ENCODE measurements at places on chromosomes 7 and 10.

GRCh38 chr7:2771274-2771731 is 72.8 kb downstream of the GNA12 start:
- no peak for DNase-seq
- no peak overlapping the region for H3K27ac ChIP-seq
- 0 out of 2 replicates have a peak, but pooled peaks cover 3% of the 10 kb centered on the region for H3K36me3 ChIP-seq
- H3K4me1 ChIP-seq, result no peaks in the 10 kb centered on the region

DNA sequence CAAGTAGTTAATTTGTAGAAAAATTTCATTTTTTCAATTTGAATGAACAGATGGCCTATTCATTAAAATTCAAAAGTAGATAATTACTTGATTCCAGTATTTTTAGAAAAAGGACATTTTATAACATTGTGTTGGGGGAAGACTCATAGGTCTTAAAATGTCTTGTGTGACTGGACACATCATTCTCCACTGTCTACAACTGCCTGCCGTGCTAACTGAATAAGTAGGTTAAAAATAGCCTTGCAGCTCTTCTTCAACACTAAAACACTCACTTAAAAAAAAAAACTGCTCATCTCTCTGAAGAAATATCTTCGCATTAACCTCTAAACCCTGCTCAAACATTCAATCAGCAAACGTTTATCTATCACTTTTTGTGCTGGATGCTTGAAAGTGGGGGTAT is 253.8 kb downstream of the CSTF2T start:
- DNase-seq, result no peak
- H3K4me3 ChIP-seq, result no peak overlapping the region
- no peaks in the 10 kb centered on the region for H3K27me3 ChIP-seq

DNA sequence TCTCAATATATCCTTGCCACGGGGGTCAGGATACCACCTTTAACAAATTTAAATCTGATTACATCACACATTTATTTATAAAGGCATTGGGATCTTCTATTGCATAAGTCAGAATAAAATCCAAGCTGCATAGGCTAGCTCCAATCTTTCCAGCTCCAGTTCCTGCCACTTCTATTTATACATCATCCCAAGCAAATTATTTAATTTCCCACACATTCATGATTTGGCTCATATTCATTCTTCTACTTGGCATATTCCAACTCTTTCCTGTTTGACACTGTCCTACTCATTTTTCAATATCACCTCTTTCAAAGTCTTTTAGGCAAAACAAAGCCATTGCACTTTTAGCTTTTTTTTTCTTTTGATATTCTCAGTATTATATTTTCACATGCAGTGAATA is 579.0 kb upstream of the FZD8 start:
- no peak for DNase-seq
- no peaks in the 10 kb centered on the region for H3K27me3 ChIP-seq
- H3K27ac ChIP-seq, result no peak overlapping the region
- no peaks in the 10 kb centered on the region for H3K36me3 ChIP-seq
- H3K4me3 ChIP-seq, result no peak overlapping the region

- no peak overlapping the region for H3K27ac ChIP-seq
- peaks cover 13% of the 10 kb centered on the region for H3K36me3 ChIP-seq
- H3K4me3 ChIP-seq, result no peak overlapping the region
- peaks cover 15% of the 10 kb centered on the region for H3K4me1 ChIP-seq
Observed at GRCh38 chr10:32337350-32337749, 9.6 kb downstream of the EPC1 start.

- H3K27ac ChIP-seq, result no peak overlapping the region
- H3K27me3 ChIP-seq, result no peaks in the 10 kb centered on the region
- H3K36me3 ChIP-seq, result no peaks in the 10 kb centered on the region
- H3K4me1 ChIP-seq, result no peaks in the 10 kb centered on the region
Observed at GRCh38 chr10:131852176-131852822, 48.5 kb upstream of the PPP2R2D start.

GRCh38 chr10:87846023-87846422 is 17.3 kb downstream of the KLLN start:
- H3K36me3 ChIP-seq, result no peaks in the 10 kb centered on the region
- no peak overlapping the region for H3K4me3 ChIP-seq
- H3K4me1 ChIP-seq, result peaks cover 23% of the 10 kb centered on the region
- DNase-seq, result no peak
- H3K27ac ChIP-seq, result no peak overlapping the region
- no peaks in the 10 kb centered on the region for H3K27me3 ChIP-seq

GRCh38 chr10:89555688-89556445 is 20.5 kb upstream of the SLC16A12 start:
- H3K27ac ChIP-seq, result no peak overlapping the region
- H3K4me3 ChIP-seq, result no peak overlapping the region
- peaks cover 2% of the 10 kb centered on the region for H3K27me3 ChIP-seq
- H3K36me3 ChIP-seq, result no peaks in the 10 kb centered on the region

DNA sequence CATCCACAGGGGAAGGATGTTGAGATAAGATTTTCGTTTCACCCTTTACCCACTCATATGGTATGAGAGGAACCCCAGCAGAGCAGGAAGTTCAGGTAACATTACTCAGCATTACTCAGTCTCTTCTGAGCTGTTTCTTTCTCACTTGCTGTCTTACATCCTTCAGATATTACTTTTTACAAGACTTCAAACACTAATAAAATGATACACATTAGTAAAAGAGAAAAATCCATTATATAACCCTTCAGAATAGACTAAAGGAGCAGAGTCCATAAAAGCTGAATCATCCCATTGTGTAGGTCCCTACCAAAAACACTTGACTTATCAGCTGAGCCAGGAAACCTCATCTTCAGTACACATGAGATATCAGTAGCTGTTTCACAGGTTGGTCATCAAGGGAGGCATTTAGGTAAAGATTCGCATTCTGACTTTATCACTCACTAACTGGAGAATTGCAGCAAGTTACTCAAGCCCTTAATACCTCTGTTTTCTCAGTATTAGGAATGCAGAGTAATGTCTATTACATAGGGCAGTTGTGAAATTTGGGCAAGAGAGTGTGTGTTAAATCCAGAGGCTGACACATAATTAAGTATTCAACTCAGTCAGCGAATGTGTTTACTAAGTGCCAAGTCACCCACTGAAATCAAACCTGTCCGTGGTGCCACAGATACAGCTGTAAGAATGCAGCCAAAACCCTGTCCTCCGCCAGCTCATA is 44.7 kb downstream of the KLF6 start:
- no peak overlapping the region for H3K27ac ChIP-seq
- DNase-seq, result no peak
- H3K36me3 ChIP-seq, result no peaks in the 10 kb centered on the region
- no peak overlapping the region for H3K4me3 ChIP-seq
- no peaks in the 10 kb centered on the region for H3K27me3 ChIP-seq

- no peaks in the 10 kb centered on the region for H3K4me1 ChIP-seq
- H3K27me3 ChIP-seq, result no peaks in the 10 kb centered on the region
- DNase-seq, result no peak
- no peak overlapping the region for H3K27ac ChIP-seq
- no peak overlapping the region for H3K4me3 ChIP-seq
- no peaks in the 10 kb centered on the region for H3K36me3 ChIP-seq
Observed at GRCh38 chr7:129163875-129164544, 19.5 kb downstream of the TSPAN33 start.

GRCh38 chr10:23191764-23192711 is at the start of gene PTF1A:
TSS of gene PTF1A (plus strand) at chr10:23192312. CDS start at chr10:23192531, 219 bp downstream.
- H3K36me3 ChIP-seq, result no peaks in the 10 kb centered on the region
- H3K27ac ChIP-seq, result no peak within 1 kb of the TSS
- no peaks in the 10 kb centered on the region for H3K27me3 ChIP-seq
- H3K4me3 ChIP-seq, result no peak within 1 kb of the TSS
- DNase-seq, result no peak

DNA sequence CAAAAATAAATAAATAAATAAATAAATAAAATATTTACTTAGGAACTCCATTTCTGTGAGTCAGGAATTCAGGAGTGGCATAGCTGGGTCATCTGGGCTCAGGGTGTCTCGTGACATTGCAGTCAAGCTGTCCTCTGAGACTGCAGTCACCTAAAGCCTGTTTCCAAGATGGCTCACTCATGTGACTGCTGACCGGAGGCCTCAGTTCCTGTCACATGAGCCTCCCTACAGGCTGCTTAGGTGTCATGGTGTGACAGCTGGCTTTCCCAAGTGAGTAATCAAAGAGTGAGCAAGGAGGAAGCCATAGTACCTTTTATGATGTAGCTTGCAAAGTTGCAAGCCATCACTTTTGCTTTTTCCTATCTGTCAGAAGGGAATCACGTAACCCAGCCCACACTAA is 128.6 kb upstream of the KCTD7 start:
- no peaks in the 10 kb centered on the region for H3K4me1 ChIP-seq
- no peak overlapping the region for H3K27ac ChIP-seq
- H3K4me3 ChIP-seq, result no peak overlapping the region
- no peaks in the 10 kb centered on the region for H3K27me3 ChIP-seq

DNA sequence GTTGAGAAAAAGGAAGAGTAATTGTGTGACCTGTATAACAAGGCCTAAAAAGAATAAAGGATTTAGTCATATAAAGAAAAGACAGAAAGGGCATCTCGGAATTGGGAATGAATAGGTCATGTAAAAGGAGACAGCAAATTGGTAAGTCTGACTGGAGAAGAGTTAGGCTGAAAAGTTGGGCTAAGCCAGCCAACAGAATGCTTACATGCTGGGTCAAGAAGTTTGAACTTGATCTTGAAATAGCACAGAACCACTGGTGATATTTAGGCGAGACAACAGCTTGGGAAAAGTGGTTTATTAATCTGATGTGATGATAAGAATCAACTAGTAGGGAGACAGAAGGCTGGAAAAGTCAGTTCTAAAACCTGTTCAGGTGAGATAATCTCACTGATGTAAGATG is 4.8 kb downstream of the IDE start:
- peaks cover 22% of the 10 kb centered on the region for H3K4me1 ChIP-seq
- H3K36me3 ChIP-seq, result peaks cover 14% of the 10 kb centered on the region
- no peak overlapping the region for H3K4me3 ChIP-seq
- H3K27me3 ChIP-seq, result no peaks in the 10 kb centered on the region
- DNase-seq, result no peak

GRCh38 chr10:119205894-119206602 is 1.3 kb upstream of the GRK5 start:
- H3K27ac ChIP-seq, result peak overlapping the region; percentile 83
- no peaks in the 10 kb centered on the region for H3K36me3 ChIP-seq
- peaks cover 40% of the 10 kb centered on the region for H3K4me1 ChIP-seq
- H3K27me3 ChIP-seq, result no peaks in the 10 kb centered on the region
- peak overlapping the region; percentile 46 for H3K4me3 ChIP-seq
- DNase-seq, result peak; percentile 66

DNA sequence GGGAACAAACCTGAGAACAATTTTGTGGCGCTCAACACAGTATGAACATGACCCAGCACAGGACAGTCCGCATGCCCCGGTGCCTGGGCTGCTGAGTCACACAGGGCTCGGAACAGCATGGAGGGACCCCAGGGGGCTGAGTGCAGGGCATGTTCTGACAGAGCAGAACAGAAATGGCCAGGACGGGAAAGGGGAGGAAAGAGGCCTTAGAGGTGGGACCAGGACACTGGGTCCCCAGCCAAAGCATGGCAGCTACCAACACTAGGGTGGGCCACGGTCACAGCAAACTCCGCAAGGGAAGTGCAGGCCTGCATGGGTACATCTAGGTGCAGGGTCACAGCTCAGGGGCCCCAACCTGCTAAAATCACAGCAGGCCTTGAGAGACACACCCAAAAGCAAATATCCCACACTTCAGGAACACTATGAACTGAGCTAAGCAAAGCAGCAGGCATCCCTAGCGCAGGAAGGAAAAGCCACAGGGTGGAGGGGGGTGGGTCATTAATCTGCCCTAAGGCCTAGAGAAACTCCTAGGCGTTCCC is 5.6 kb downstream of the IMPDH1 start:
- peaks cover 6% of the 10 kb centered on the region for H3K36me3 ChIP-seq
- no peak overlapping the region for H3K27ac ChIP-seq
- DNase-seq, result no peak

DNA sequence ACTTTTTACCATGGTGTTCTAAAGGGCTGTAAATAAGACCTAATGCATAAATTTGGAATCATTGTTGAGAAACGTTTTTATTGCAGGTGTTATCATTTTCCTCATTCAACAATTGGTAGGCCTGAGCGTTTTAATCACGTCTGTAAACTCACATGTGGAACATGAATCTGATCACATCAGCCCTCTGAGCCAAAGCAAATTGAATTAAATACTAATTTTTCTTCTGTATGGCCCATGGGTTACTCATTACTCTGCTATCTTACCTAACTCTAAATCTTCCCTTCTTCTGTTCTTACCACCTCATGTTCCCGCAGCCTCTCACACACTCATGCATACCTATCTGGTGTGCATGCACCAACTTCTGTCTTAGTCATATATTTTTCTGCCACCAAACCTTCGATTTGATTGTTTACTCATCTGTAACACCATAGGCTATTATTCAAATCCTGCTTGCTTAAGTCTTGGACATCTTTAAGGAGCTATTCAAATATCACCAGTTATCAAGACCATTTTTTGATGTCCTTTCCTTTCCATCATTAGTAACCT is 82.3 kb downstream of the NXPH1 start:
- H3K4me3 ChIP-seq, result no peak overlapping the region
- H3K27me3 ChIP-seq, result no peaks in the 10 kb centered on the region
- no peaks in the 10 kb centered on the region for H3K4me1 ChIP-seq
- no peak for DNase-seq
- no peaks in the 10 kb centered on the region for H3K36me3 ChIP-seq
- no peak overlapping the region for H3K27ac ChIP-seq

DNA sequence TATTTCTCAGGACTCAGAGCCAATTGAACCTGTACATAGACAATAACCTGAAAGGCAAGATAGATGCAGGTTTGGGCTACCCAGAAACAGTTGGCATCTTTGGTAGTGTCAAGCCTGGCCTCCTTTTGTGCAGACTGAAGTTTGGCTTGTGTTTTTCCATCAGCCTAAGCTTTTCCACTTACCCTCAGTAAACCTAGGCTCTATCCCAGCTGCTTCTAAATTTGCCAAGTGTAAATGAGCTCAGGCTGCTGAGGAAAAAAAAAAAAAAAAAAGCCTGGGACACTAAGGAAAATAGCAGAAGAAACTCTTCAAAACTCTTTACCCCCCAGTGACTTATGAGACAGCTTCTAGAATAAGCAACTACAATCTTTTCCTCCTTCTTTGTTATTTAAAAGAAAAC is 316.3 kb upstream of the SORCS1 start:
- no peaks in the 10 kb centered on the region for H3K4me1 ChIP-seq
- no peaks in the 10 kb centered on the region for H3K27me3 ChIP-seq
- no peak overlapping the region for H3K4me3 ChIP-seq
- no peak overlapping the region for H3K27ac ChIP-seq
- no peak for DNase-seq
- H3K36me3 ChIP-seq, result no peaks in the 10 kb centered on the region

DNA sequence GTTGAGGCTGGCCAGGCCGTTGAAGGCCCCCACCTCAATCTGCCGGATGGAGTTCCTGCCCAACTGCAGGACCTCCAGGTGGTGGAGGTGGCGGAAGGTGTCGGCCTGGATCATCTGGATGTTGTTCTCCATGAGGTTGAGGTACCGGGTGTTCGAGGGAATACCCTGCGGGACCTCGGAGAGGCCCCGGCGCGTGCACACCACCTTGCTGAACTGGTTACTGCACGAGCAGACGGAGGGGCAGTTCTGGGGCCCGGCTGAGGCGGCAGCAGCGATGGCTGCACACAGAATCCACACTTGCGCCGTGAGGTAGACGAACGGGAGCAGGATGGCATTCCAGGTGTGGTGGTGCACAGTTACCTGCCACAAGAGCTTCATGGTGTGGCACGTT is 979 bp downstream of the LRRC4 start:
- no peaks in the 10 kb centered on the region for H3K4me1 ChIP-seq
- no peak overlapping the region for H3K27ac ChIP-seq
- H3K4me3 ChIP-seq, result no peak overlapping the region
- no peak for DNase-seq
- peaks cover 12% of the 10 kb centered on the region for H3K36me3 ChIP-seq
- no peaks in the 10 kb centered on the region for H3K27me3 ChIP-seq

- no peak for DNase-seq
- H3K4me1 ChIP-seq, result no peaks in the 10 kb centered on the region
- no peaks in the 10 kb centered on the region for H3K36me3 ChIP-seq
- H3K27me3 ChIP-seq, result no peaks in the 10 kb centered on the region
- H3K4me3 ChIP-seq, result no peak overlapping the region
Observed at GRCh38 chr10:126804396-126804795, 100.8 kb upstream of the DOCK1 start.
